Smooth muscle cell of the pulmonary artery (primary cell): ENCODE measurements at places on chromosomes 1 and 21. TPM values are rescaled to one million over a fixed set of nuclear protein-coding genes. Genes with fewer than 3 reads are reported as not detected.

The CSF3R gene
- total RNA-seq: under 0.01 TPM in 1 of 2 replicates, not detected in the other

The NGF gene
- 6.6 and 8.8 TPM in 2 replicates for total RNA-seq

The VWA5B1 gene
- total RNA-seq: not detected in 2 replicates

The CD53 gene
- not detected in 2 replicates for total RNA-seq

The KMO gene
- 0.03 and 0.33 TPM in 2 replicates for total RNA-seq

The SAMD11 gene
- total RNA-seq: 1.9 and 19.5 TPM in 2 replicates

The DHDDS gene
- 51.0 and 61.8 TPM in 2 replicates for total RNA-seq

The LRRC3 gene
- total RNA-seq: 0.26 and 0.65 TPM in 2 replicates

The KCNK1 gene
- total RNA-seq: 2.0 and 9.2 TPM in 2 replicates

The CAMK2N1 gene
- total RNA-seq: 7.2 and 16.1 TPM in 2 replicates

The IVL gene
- not detected in 2 replicates for total RNA-seq

The CFHR3 gene
- not detected in 2 replicates for total RNA-seq

The HAO2 gene
- not detected in 2 replicates for total RNA-seq

The XKR8 gene
- total RNA-seq: 5.5 and 6.3 TPM in 2 replicates

The CELA2B gene
- total RNA-seq: 0.59 TPM in 1 of 2 replicates, not detected in the other

The SLC9C2 gene
- 0.03 TPM in 1 of 2 replicates, not detected in the other for total RNA-seq

The MARK1 gene
- 1.2 and 2.0 TPM in 2 replicates for total RNA-seq

The SPRR2B gene
- not detected in 2 replicates for total RNA-seq
